Stimulated activated CD4-positive, alpha-beta T cell treated with anti-CD3 and anti-CD28 coated beads, Interleukin-1b, Interleukin-23, amount 100 ng/mL, for 1 hour (primary cell): ENCODE measurements at places on chromosomes 5 and 9.

DNA sequence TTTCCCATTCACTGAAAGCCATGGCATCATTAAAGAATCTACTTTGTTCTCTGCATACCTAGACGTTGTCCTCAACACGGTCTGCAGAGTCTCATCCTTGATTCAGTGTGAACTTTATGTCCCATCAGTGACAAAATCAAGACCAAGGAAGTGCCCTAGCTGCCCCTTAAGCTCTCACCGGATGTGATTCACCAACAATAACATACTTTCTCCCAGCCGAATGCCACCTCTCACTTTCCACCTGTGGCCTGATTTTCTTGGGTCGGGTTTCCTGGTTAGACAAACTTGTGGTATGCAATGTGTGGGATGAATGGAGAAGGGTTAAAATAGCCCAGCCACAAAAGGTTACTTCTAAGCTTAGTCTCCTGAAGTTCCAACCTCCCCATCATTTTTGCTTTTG lies 145.3 kb upstream of the PAPPA start:
- no peak for DNase-seq

GRCh38 chr5:54249210-54250028 lies 61.0 kb downstream of the ARL15 start:
- DNase-seq = no peak

DNA sequence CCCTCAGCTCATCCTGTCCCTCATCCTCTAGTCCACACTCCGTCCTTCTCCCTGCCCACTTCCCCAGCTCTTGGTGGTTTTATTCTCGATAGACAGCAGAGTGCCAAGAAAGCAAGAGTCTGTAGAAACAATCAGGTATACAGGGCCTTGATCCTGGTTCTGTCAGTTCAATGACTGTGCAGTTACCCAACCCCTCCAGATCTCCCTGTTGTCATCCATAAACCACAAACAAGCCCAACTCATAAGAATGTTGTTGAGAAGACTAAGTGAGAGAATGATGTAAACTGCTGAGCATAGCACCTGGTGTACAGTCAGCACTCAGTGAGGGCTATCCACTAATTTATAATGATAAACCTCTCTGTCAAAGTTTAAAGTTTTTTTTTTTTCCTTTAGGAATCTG lies 31.3 kb downstream of the ISL1 start:
- DNase-seq = no peak

DNA sequence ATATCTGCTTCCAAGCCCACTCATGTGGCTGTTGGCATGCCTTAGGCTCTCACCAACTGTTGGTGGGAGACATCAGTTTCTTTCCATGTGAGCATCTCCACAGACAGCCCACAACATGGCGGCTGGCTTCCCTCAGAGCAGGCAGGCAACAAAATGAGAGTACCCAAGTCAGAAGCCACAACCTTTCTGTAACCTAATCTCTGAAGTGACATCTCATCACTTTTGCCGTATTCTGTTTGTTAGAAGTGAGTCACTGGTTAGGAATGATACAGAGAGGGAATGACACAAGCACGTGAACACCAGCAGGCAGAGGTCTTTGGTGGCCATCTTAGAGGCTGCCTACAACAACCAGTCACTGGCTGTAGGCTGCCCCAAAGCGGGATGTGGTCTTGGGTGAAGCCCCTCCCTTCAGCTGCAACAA lies 88.6 kb upstream of the RASGRF2 start:
- no peak for DNase-seq

DNA sequence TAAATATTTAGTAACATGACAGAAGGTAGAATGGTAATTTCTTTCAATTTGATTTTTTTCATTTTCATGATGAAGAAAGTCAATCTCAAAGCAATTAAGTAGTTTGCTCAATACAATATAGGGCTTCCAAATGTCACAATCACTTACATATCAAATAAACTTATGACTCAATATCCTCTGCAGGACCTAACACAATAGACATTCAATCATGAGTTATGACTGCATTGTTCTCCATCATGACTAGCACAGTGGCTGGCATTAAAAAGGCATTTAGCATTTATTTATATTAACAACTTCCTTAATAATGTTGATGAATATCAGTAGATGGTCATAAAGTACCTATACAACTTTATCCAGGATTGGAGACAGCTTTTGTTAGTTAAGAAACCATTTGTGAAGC lies 1499.6 kb downstream of the EFNA5 start:
- DNase-seq = no peak
